Memory B cell (primary cell): ENCODE measurements at places on chromosomes 4 and X.

DNA sequence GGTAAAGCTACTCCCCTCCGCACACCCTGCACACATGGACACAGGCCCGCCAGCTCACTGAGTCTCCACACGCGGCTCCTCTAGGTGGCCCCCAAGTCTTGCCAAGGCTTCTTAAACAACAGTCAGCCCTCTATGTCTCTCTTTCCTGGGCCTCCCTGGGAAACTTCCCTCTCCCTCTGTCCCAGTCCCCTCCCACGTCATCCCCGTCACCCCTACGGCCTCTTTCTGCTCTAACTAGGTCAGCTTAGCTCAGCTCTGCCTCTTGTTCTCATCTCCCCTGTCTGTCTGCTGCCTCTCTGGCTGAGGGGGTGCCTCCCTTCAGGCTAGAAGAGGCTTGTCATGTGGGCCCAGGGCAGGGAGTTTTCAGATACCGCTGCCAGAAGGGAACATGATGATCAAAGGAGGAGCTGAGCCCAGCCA is 38.8 kb downstream of the SEPTIN6 start:
- no peak for DNase-seq

DNA sequence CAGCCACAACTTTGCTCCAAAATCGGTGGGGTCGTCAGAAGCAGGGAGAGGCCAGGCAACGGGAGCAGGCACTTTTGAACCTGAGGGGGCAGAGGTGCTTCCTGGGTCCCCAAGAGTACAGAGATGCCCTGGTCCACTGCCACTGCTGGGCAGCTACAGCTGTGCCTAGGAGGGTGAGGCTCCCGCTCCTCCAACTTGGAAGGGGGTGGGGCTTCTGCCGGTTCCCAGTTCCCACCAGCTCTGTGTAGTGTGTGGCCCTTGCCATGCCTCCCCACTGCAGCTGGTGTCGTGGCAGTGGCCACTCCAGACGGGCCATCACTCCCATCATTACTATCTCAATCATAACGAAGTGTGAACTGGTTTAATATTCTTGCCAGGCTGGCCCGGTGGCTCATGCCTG is 1496.3 kb downstream of the PCDH7 start:
- DNase-seq: no peak

- DNase-seq: no peak
Measured at GRCh38 chr4:2835978-2836377, 7.7 kb upstream of the ADD1 start.

- DNase-seq: no peak
Measured at GRCh38 chr4:19033816-19034733, 1012.5 kb upstream of the LCORL start.

- no peak for DNase-seq
Measured at GRCh38 chr4:147453561-147454141, 27.2 kb upstream of the EDNRA start.

DNA sequence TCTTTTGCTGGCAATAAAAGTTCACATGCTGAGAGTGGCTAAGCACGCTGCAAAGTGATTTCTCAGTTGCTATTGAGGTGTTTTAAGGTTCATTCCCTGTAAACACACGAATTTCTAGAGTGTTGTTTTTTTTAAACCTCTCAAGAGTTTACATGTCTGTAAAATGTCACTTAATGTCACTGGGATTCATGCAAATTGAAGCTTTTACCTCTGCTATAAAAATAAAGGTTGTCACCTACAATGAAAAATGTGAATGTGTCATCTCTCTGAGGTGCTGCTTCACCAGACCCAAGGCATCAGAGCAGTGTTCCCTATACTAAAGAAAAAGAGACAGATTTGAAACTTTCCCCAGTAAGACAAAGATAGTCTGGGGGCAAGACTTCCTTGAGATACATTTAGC is 127.0 kb downstream of the PPA2 start:
- DNase-seq: no peak

DNA sequence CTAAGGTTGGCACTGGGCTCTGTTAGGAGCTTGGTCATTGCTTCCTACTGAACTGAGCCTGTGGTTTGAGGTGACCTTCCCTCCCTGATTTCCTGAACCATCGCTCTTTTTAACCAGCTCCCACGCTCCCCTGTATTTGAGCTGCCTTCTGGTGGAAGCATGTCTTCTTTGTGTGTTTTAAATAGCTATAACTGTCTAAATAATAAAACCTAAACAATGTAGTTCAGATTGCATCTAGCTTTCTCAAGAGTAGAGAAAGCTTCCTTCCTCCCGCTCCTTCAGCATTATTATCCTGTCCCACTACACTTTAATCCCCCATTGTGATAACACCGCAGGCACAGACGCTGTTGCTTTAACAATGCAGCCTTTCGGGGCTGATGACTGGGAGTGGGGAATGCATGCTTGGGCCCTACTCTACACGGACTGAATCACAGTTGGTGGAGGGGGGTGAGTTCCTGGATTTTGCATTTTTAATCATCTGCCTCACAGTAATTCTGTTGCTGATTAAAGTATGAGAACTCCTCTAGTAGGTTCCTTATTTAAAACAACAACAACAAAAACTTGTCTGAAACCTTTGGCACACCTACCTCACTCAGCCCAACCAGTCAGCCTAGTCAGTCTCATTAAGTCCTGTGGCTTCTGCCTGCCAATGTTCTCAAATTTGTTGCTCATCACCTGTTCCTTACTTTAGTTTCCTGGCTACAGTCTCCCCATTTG is 6.6 kb downstream of the SMS start:
- no peak for DNase-seq

DNA sequence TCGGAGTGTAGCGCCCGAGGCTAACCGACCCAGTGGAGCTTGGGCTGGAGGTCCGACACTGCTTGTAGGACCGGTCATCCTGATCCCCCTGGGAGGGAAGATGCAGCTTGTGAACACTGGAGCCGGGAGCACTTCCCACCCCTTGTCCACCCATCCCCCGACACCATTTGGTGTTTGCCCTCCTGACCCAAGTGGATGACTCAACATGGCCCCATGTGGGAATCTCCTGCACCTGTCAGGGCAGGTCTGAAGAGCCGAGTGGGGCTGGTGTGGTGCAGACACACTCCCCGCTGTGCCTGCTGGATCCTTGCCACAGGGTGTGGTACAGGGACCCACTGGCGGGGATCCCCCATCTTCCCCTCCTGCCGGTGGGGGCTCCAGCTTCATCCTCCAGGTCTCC is 90.0 kb upstream of the AFAP1 start:
- DNase-seq: no peak

DNA sequence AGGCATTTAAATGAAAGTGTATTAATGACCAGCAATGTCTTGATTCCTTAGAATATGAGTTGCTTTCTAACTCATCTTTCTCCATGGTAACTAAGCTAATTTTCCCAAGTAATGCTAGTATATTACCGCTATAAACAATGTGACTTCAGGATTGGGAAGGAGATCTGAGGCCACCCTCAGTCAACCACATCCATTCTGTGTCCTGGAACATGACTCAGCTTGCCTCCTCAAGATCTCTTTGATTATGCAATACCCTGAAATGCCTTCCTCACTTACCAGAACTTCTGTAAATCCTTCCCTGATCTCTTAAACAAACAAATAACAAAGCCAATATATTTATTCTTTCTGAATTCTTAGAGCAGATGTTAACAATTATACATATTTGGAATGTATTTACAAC is 1495.5 kb downstream of the PCDH18 start:
- DNase-seq: no peak

GRCh38 chr4:121791481-121791880 is 9.6 kb upstream of the EXOSC9 start:
- DNase-seq: no peak

DNA sequence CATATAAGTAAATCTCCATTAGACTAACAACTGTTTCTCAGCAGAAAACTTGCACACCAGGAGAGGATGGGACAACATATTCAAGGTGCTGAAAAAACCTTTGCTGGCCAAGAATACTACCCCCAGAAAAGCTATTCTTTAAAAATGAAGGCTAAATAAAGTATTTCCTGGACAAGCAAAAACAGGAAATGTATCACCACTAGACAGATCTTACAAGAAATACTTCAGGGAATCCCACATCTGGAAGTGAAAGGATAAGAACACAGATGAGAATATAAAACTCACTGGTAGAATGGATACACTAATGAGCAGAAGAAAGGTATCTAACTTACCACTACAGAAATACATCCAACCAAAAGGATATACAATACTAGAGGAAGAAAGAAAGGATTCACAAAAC is 27.0 kb upstream of the ADH1C start:
- no peak for DNase-seq

DNA sequence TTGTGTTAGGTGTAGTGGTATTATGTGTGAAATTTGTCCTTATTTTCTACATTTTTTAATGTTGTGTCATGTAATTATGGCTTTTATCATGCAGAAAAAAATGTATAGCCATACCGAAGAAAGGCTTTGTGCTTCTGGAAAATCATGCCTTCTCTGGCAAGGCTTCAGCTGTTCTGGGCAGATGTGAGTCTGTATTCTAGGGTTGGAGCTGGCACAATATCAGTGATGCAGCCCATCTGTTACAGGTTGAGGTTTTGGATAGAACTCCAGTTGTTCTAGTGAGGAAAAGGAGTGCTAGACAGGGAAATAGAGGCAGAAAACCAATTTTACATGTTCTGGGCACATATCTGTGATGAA is 44.8 kb upstream of the PRSS12 start:
- no peak for DNase-seq

DNA sequence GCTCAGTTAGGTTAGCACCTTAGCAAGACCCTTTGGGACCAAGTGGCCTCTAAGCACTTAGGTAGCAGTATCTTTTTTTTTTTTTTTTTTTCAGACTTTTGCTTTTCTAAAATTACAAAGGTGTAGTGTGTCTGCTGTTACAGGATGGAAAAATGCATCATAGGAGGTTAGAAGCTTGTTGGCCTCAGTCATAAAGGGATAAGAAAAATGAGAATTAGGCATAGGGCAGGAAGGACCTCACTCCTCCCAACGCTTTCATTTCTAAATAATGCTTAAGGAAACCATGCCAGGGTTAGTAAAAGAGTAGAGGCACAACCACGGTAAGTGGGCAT is 148.4 kb upstream of the PLAC1 start:
- no peak for DNase-seq

- no peak for DNase-seq
Measured at GRCh38 chr4:139900964-139901376, 235.4 kb downstream of the MGST2 start.
